ENCODE measurements at places on chromosomes 13 and 19. TPM values are rescaled to one million over a fixed set of nuclear protein-coding genes. Genes with fewer than 3 reads are reported as not detected.
A peak's percentile ranks its signal among the peaks of the same experiment; 100 is the strongest.

DNA sequence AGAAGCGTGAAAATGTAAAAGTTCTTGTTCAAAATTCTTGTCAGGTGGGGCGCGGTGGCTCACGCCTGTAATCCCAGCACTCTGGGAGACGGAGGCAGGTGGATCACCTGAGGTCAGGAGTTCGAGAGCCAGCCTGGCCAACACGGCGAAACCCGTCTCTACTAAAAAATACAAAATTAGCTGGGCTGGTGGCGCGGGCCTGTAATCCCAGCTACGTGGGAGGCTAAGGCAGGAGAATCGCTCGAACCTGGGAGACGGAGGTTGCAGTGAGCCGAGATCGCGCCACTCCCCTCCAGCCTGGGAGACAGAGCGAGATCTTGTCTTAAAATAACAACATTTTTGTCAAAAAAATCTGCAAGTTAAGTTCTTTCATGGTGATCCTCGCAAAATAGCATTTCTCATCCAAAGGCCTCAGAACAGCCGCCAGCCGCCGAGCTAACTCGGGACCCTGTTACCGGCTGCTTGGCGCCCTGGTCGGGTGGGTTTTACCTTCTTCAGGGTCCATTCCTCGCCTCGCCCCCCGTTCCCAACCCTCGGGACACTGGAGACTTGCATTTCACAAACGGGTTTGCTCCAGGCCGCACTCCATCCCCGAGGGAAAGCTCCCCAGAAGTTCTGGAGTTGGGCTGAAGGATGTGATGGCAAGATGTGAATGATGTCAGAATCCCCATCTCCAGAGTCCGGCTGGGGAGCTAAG, 1.6 kb downstream of the LATS2 start:
- no peak for DNase-seq

- no peak overlapping the region for H3K4me3 ChIP-seq
- DNase-seq, result no peak
- H3K4me1 ChIP-seq, result no peaks in the 10 kb centered on the region
- H3K27me3 ChIP-seq, result no peaks in the 10 kb centered on the region
- no peak overlapping the region for H3K27ac ChIP-seq
- no peaks in the 10 kb centered on the region for H3K36me3 ChIP-seq
Observed at GRCh38 chr13:51033421-51034185, 77.5 kb downstream of the C13orf42 start.

DNA sequence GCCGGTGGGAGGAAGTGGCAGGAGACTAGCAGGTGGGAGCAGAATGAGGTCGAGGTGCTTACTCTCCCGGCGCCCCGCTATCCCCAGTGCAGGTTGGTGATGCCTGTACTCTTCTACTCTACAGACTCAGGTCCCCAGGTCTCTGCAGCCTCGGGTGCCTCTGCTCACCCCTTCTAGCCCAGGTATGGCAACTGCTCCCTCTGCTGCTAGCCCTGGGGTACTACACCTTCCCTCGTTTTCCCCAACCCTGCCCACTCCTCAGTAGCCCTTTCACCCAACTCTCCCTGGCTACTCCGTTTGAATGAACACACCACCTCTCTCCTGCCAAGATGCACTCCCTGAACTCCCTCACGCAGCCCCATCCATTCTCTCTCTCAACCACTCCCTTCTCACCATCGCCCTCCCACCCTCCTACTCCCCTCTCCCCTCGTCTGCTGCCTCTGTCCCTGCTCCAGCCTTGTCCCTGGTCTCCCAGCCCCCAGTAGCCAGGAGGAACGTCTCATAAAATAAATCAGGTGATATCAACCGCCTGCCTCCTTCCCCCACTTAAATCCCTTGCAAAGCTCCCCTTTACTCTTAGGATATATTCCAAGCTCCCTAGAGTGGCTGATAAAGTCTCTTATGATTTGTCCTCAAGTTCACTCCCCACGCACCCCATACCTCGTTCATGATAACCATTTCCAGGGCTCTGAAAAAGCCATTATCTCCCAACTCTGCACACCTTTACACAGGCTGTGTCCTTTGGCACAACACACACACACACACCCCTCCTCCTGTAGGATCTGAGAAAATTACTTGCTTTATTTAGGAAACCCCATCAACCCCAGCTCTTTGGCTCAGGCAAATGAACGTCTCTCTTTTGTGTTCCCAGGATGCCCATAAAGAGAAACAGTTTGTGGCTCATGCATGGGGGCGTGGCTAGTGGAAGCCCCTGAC, 8.2 kb upstream of the MEIS3 start:
- no peaks in the 10 kb centered on the region for H3K36me3 ChIP-seq
- DNase-seq, result peak; percentile 73
- H3K27me3 ChIP-seq, result peaks cover 24% of the 10 kb centered on the region
- no peak overlapping the region for H3K27ac ChIP-seq
- peak overlapping the region; percentile 22 for H3K4me3 ChIP-seq

DNA sequence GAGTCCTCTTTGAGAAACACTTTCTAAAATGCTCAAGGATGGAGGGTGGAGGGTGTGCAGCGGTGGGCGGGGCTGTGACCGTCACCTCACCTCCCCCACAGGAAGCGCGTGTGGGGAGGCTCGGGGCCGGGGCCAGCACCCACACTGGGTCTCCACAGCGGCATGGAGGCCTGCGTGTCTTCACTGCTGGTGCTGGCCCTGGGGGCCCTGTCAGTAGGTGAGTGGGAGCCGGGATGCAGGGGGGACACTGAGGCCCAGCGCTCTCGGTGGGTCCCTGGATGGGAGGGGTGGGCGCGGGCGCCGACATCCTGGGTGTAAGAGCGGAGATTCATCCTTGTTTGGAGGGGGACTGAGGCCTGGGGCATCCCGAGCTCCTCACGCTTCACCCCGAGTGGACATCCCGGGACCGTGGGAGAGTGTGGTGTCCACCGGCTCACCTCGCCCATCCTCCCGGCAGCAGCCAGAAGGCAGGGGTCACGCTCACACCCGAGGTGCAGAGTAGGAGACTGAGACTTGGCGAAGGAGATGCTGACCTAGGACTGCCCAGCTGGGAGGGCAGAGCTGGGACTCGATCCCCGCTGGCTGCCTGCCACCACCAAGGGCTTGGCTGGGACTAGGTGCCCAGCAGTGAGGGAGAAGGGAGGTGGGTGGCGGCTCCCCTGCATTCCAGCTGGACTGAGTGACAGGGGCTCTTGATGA, at the start of gene GZMM:
Gene GZMM (plus strand): TSS at position 144 of the 699 bp plus-strand sequence. CDS start 19 bp downstream, at position 163.
- no peaks in the 10 kb centered on the region for H3K27me3 ChIP-seq
- peak within 1 kb of the TSS; percentile 91 for H3K27ac ChIP-seq
- DNase-seq, result peak; percentile 78
- peaks cover 12% of the 10 kb centered on the region for H3K4me1 ChIP-seq

- peaks cover 33% of the 10 kb centered on the region for H3K36me3 ChIP-seq
- no peaks in the 10 kb centered on the region for H3K4me1 ChIP-seq
- H3K4me3 ChIP-seq, result no peak overlapping the region
- no peaks in the 10 kb centered on the region for H3K27me3 ChIP-seq
Observed at GRCh38 chr13:36973621-36974295, 25.4 kb downstream of the ALG5 start.

DNA sequence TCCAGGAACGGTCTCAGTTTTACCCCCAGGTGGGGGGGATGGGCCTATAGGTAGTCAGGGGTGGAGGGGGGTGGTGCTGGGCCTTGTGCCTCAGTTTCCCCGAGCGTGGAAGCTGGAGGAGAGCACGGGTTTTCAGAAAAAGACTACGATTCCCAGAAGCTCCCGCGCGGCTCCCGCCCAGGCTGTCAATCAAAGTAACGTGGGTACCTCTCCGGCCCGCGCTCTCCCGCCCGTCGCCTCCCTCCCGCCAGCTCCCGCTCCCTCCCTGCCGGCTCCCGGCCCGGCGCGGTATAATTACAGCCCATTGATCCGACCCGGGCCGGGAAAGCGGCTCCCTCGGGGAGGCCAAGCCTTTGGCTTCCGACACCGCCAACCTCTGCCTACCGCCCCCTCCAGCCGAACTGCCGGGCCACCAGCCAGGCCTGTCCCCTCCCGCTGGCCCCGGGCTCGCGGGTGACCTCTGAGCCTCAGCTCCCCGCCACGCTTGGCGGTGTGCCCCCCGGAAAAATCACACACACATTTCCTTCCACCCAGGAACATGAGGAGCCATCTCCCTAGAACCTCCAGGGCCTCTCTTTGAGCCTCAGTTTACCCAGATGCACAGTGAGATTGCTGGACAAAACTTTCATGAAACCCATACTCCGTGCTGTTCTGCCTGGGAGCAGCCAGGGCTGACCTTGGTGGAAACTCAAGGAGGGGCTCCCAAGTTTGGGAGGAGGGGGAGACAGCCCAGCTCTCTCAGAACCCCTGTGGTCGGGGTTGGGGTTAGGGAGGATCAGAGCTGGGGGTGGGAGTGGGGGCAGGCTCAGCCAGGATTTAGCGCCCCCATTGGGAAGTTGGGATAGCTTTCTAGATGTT, 7.3 kb upstream of the TLE2 start:
- H3K36me3 ChIP-seq, result no peaks in the 10 kb centered on the region
- H3K4me3 ChIP-seq, result peak overlapping the region; percentile 86
- peaks cover 29% of the 10 kb centered on the region for H3K4me1 ChIP-seq
- H3K27ac ChIP-seq, result peak overlapping the region; percentile 94
- peaks cover 3% of the 10 kb centered on the region for H3K27me3 ChIP-seq

- peak; percentile 44 for DNase-seq
- H3K27me3 ChIP-seq, result no peaks in the 10 kb centered on the region
- peak overlapping the region; percentile 34 for H3K27ac ChIP-seq
Observed at GRCh38 chr19:16470911-16471811, 609 bp downstream of the EPS15L1 start.

DNA sequence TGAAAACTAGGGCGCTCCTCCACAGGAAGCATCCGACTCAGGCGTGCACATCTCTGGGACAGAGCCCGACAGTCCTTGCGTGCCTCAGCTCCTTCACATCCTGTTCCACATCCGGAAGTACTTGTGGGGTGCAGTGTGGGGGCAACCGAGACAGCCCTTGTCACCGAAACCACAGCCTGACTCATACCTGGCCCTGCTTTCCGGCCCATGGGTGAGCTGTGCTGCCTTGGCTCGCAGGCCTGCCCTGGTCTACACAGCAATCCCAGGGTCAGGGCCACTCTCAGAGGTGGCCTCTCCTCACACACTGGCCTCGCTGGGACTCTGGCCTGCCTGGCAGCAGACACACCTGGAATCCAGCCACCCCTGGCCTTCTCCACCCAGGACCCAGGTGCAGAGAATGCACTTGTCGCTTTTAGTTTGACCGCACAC, 100.4 kb downstream of the STK24 start:
- H3K27me3 ChIP-seq, result no peaks in the 10 kb centered on the region
- H3K4me1 ChIP-seq, result peaks cover 65% of the 10 kb centered on the region
- DNase-seq, result peak; percentile 90
- H3K27ac ChIP-seq, result peak overlapping the region; percentile 89
- peak overlapping the region; percentile 75 for H3K4me3 ChIP-seq

GRCh38 chr19:15850385-15850784, 34.9 kb upstream of the OR10H1 start:
- H3K27me3 ChIP-seq, result no peaks in the 10 kb centered on the region
- no peak overlapping the region for H3K4me3 ChIP-seq
- H3K4me1 ChIP-seq, result peaks cover 5% of the 10 kb centered on the region
- H3K27ac ChIP-seq, result no peak overlapping the region
- DNase-seq, result no peak

DNA sequence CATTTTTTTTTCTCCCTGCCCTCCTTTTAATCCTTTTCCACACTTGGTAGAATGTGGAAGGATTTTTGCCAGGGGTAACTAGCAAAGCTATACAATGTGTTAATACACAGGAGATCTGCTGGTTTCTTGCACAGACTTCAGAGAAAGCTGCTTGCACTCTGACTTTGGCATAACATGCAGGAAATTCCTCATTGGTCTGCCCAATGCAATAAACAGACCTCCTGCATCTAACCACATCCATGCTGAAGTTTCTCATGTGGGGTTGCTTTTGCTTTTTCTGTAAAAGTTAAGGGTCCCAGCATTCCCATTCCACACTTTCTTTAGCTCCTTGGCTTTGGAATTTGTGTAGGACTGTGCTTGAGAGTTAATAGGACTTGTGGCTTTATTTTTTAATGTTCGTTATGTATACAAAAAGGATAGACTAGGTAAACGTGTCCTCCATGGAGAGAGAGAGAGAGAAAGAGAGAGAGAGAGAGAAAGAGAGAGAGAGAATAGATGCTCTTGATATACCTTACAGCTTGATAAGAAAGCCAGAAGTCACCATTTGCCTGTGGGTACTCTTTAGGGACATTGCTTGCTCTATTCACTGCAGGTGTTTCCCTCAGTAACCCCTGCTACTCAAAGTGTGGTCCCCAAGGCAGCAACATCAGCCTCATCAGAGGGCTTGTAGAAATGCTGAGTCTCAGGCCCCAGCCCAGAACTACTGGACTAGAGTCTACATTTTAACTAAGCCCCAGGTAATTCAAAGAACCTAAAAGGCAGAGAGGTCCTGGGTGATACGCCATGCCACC, 170.5 kb downstream of the SHISA2 start:
- peaks cover 52% of the 10 kb centered on the region for H3K4me1 ChIP-seq
- no peak overlapping the region for H3K27ac ChIP-seq
- no peak overlapping the region for H3K4me3 ChIP-seq
- DNase-seq, result no peak
- no peaks in the 10 kb centered on the region for H3K27me3 ChIP-seq

DNA sequence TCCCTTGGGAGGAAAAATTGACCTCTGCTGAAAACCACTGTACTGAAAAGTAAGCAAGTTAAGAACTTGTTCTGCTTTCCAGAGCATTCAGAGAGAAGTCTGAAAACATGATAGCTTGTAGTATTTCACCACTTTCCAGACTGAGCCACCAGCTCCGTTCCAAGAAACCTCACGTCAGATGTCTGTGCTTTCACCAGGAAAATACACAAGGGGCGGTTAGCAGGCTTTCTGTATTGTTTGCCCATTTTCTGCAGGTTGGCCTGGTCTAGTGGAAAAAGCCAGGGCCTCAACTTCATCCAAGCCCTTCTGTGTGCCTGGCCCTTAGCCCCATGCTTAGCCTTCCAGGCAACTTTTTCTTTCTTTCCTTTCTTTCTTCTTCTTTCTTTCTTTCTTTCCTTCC, 36.4 kb downstream of the RXFP2 start:
- H3K36me3 ChIP-seq, result no peaks in the 10 kb centered on the region
- no peak for DNase-seq
- peaks cover 8% of the 10 kb centered on the region for H3K4me1 ChIP-seq

DNA sequence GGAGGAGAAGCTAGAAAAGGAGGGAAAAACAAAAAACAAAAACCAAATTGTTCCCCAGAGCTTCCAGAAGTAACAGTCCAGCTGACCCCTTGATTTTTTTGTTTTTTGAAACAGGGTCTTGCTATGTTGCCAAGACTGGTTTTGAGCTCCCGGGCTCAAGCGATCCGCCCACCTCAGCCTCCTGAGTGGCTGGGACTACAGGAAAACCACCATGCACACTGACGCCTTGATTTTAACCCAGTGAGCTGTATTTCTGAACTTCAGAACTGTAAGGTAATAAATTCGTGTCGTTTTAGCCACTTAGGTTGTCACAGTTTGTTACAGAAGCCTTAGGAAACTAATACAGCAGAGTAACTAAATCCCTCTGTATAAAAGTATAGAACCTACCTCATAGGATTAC, 1.1 kb upstream of the NEK3 start:
- no peak overlapping the region for H3K4me3 ChIP-seq
- H3K27me3 ChIP-seq, result peaks cover 17% of the 10 kb centered on the region
- DNase-seq, result no peak
- H3K27ac ChIP-seq, result no peak overlapping the region
- H3K4me1 ChIP-seq, result peaks cover 31% of the 10 kb centered on the region

Gene PSG11
- total RNA-seq, result not detected

Gene FCAR
- not detected for total RNA-seq

Gene ZNF766
- total RNA-seq, result 31.4 TPM

Gene CRB3
- total RNA-seq, result 2.5 TPM

Gene CYP2A6
- 0.27 TPM for total RNA-seq
